ENCODE measurements at places on chromosomes 2 and 18.

GRCh38 chr2:74076074-74076470 is 71.6 kb downstream of the BOLA3 start:
- DNase-seq: no peak

- DNase-seq: no peak
Measured at GRCh38 chr2:109694190-109694589, 80.0 kb downstream of the SOWAHC start.

- no peak for DNase-seq
Measured at GRCh38 chr2:157875641-157876065, 477 bp downstream of the ACVR1 start.

DNA sequence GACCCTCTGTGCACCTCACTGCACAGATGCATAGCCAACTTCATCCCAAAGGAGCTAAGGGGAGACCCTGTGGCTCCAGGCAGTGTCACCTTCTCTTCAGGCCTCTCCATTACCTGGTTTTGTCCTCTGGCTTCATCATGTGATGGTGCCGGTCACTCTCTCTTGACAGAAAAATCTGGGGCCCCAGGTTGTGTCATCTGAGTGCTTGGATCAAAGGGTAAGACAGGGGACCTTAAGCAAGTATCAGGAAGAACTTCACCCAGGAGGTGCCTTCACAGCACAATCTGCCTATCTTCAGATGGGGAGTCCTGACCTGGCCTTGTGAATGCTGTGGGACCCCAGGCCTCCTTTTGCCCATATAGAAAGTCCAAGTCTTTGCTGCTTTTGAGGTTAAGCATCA is 104.4 kb downstream of the POLR1A start:
- no peak for DNase-seq

- DNase-seq: no peak
Measured at GRCh38 chr18:38397094-38397493, 831.5 kb upstream of the CELF4 start.

GRCh38 chr18:49967171-49967570 is 153.8 kb upstream of the ACAA2 start:
- DNase-seq: no peak

- no peak for DNase-seq
Measured at GRCh38 chr2:161745866-161746614, 121.8 kb downstream of the SLC4A10 start.

GRCh38 chr2:173008786-173009185 is 66.9 kb upstream of the MAP3K20 start:
- no peak for DNase-seq

DNA sequence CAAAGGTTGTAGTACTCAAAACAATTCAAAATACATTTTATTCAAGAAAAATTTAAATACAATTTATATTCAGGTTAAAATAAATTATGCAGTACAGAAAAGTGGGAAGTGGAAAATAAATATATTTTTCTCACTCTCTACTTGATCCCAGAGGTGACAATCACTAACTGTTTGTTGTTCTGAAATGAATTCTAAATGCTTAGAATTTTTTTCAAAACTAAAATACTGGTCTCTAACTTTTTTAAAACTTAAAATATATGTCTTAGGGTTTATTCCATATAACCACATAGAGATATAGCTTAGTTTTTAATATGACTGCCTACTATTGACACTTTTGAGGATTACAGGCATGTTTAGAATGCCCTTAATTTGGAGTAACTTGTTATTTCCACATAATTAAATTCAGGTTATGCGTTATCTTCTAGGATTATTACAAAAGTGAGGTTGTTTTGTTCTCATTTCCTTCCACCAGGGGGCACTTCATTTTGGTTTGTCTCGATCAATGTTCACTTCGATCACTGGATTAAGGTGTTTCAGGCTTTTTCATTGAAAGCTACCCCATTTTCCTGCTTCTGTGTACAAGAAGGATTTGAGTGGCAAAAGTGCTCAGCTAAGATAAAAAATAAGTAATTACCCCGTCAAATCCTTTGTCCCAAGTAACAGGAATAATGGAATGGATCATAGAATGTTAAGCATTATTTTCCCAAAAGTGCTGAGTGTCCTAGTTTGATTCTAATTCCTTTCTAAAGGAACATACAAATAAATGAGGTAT is 27.1 kb upstream of the TFPI start:
- no peak for DNase-seq

DNA sequence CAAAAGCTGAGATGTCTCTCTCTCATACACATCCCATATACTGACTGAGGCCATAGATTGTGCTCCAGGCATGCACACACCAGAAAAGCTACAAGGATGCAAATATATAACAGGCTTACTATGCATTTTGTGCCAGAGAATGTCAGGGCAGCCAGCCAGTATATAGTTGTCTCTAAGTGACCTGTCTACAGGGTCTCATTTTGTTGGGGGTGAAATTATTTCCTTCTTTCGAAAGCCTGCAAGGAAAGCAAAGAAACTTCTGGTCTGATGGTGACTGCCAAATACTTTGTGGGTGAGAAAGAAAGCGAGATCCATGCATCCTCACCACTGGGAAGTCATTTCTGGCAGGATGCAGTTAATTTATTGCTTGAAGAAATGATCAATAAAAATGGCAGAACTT is 70.2 kb downstream of the CDCA7 start:
- no peak for DNase-seq

- DNase-seq: peak; percentile 77
Measured at GRCh38 chr2:46179037-46179621, 118.1 kb upstream of the EPAS1 start.

- DNase-seq: peak; percentile 79
Measured at GRCh38 chr18:55405893-55406406, 182.0 kb downstream of the TCF4 start.

GRCh38 chr2:97868986-97869721 is 126.6 kb downstream of the TMEM131 start:
- DNase-seq: peak; percentile 78
